ENCODE measurements at places on chromosomes 7 and 10.

DNA sequence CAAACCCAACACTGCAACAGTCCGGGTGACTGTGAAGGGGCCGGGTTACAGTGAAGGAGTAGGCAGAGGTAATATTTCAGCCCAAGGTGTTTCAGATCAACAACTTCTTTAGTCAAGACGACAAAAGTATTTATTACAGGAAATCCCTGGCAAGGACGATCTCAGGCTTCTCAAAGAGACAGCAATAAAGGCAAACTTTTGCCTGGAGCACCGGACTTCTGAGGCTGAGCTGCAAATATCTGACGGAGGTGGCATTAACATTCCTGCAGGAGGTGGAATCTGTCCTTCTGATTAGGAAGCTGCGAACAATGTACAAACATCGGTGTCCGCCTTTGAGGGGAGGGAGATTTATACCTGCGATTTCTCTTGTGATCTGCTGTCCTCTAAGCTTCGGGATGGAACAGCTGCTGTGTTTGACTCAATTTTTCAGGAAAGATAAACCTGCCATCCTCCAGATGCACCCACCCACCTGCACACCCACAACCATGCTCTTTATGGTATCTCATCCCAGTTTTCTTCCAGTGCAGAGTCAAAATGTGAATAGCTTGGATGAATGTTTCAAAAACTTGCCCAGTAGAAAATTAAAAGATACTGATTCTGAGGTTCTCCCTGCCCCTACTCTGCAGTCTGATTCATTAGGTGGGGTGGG, 32.1 kb downstream of the EMX2 start:
- DNase-seq = no peak

- DNase-seq = peak; percentile 27
Measured at GRCh38 chr7:30910411-30911073, 1.1 kb upstream of the AQP1 start.

- DNase-seq = no peak
Measured at GRCh38 chr7:121505021-121505420, 108.9 kb upstream of the FAM3C start.

DNA sequence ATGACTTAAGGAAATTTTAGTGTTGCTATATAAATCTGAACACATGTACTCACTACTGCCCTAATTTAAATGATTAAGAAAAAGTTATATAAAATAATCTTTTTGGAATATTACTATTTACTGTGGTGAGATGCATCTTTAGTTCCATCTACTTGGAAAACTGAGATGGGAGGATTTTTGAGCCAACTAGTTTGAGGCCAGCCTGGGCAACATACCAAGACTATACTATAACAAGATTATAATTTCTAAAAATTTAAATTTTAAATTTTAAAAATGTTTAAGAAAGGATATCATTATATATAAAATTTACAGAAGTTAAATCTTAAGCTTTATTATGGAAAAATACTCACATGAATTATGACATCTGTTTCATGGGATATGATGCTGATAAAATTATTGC, 530.8 kb upstream of the IGFBP3 start:
- DNase-seq = no peak

- no peak for DNase-seq
Measured at GRCh38 chr10:113613977-113614690, 49.7 kb downstream of the NRAP start.

- peak; percentile 84 for DNase-seq
Measured at GRCh38 chr10:71213127-71213621, 804 bp downstream of the UNC5B start.

- no peak for DNase-seq
Measured at GRCh38 chr7:21054427-21055112, 267.9 kb upstream of the SP8 start.

GRCh38 chr7:33671531-33672262, 233.6 kb upstream of the BMPER start:
- peak; percentile 14 for DNase-seq

DNA sequence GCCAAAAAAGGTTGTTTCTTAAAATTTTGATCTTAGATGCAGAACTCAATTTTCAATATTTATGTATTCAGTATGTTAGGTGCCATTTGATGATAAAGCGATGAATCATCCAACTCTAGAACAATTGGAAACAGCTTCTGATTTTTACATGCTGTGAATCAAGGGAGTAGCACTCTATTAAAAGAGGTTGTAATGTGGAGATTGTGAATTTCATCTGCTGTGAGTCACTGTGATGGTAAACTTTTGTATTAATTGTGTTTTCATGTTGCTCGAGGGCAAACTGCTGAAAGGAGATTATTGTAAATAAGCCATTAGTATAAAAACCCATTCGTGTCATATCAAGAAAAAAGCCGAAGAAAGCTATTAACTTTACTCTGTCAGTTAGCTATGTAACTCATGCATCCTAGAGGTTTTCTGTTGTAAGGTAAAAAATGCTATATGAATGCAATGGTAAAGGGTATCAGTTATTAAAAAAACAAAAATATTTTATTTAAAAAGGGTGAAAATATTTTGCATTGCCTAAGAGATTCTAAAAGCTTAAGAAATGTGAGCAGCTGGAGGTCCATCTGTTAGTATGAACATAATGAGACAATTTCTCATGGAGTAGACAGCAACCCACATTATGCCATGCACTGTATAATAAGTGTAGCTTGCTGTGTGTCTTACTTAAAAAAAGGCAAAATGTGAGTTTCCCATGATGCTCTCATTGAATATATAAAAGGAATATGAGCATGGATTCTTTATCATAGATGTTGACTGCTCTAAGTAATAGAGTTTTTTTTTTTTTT, 511.0 kb upstream of the PCDH15 start:
- DNase-seq = peak; percentile 86

GRCh38 chr10:76763376-76763775, 874.2 kb downstream of the KCNMA1 start:
- peak; percentile 28 for DNase-seq

- no peak for DNase-seq
Measured at GRCh38 chr7:42570944-42571343, 333.9 kb upstream of the GLI3 start.

- DNase-seq = no peak
Measured at GRCh38 chr10:50809596-50809995, 69.9 kb downstream of the ASAH2B start.

DNA sequence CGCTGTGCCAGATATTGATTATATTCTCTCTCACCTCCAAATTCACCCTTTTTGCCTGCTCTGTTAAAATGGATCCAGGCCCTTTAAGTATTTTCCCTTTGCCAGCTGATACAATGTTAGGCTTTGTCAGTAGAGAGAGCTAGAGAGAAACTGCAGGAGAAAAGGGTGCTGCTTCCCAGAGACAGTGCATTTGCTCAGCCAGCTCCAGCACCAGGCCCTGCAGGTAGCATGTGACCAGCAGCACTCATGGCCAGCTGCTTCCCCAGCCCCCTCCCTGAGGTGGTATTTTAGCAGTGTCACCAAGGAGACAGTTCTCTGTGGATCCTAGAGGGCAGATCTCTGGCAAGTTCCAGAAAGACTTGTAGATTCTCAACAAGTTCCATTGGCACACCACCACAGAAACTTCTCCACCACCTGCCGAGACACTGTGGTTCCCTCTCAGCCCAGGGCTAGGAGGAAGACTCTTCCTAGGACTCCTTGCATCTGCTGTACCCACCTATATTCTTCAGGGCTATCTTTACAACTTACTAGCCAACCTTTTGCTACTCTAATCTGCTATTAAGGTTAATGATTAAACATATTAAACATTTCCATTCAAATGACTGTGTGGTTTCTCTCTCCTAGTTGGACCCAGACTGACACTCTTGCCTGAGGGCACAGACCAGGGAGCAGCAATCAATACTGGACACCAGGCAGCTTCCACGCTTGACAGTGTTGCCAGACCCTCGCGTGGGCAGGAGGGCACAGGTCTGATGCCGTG, 35.6 kb upstream of the ADAM12 start:
- peak; percentile 8 for DNase-seq

DNA sequence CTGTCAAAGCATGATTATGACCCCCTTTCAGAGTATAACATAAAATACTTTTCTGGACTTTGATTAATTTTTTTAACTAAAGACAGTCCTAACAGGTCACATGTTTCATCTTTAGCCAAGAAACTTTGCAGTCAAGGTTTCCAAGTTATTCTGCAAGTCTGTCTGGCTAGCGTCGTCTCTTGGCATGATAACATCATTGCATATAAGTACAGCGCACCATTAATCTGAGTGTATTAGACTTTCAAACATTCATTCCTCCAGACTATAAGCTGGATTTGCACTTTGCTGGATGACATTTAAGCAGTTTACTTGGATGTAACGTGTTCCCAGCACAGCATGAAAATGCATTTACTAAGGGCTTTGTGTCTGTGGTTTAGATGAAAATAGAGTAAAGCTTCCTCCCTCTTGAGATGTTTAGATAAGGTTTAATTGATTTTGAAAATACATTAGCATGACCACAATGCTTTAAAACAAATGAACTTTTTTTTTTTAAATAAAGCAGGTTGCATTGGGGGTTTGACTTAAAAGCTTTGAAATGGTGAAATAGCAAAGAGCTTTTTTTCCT, 349.0 kb upstream of the MTPN start:
- DNase-seq = no peak

- peak; percentile 48 for DNase-seq
Measured at GRCh38 chr7:8702807-8703206, 269.4 kb downstream of the NXPH1 start.

Measured in NCI-H69 (cell line).